ENCODE measurements at places on chromosomes 6 and 20. TPM values are rescaled to one million over a fixed set of nuclear protein-coding genes. Genes with fewer than 3 reads are reported as not detected.

NOX3 gene
- not detected for total RNA-seq

PHF20 gene
- total RNA-seq: 14.5 TPM

POM121L2 gene
- total RNA-seq: not detected

SOBP gene
- 2.1 TPM for total RNA-seq

LINC00237 gene
- total RNA-seq: not detected

JPH2 gene
- total RNA-seq: 2.1 TPM

MAPK13 gene
- total RNA-seq: 0.18 TPM

NOTCH4 gene
- 2.3 TPM for total RNA-seq

RIMS1 gene
- 3.3 TPM for total RNA-seq

PFDN4 gene
- total RNA-seq: 481 TPM

PDYN gene
- not detected for total RNA-seq

MLIP gene
- not detected for total RNA-seq

BTN1A1 gene
- total RNA-seq: not detected

E2F1 gene
- 20.7 TPM for total RNA-seq

SPACA1 gene
- total RNA-seq: not detected

ZSCAN23 gene
- total RNA-seq: 8.4 TPM

KCNK5 gene
- 5.2 TPM for total RNA-seq

PCNA gene
- 405 TPM for total RNA-seq

MTG2 gene
- total RNA-seq: 23.0 TPM

SNAP25 gene
- 0.80 TPM for total RNA-seq

C6orf58 gene
- total RNA-seq: 0.39 TPM

ELOVL4 gene
- total RNA-seq: 2.5 TPM

MYB gene
- 2.7 TPM for total RNA-seq

LGSN gene
- not detected for total RNA-seq

MDFI gene
- total RNA-seq: 53.7 TPM

Measured in Daoy (cell line).